Fibroblast of skin of right quadriceps (primary cell): ENCODE measurements at places on chromosomes 3 and 15.

- peak; percentile 47 for DNase-seq
Observed at GRCh38 chr3:142088522-142088921, 60.8 kb downstream of the TFDP2 start.

DNA sequence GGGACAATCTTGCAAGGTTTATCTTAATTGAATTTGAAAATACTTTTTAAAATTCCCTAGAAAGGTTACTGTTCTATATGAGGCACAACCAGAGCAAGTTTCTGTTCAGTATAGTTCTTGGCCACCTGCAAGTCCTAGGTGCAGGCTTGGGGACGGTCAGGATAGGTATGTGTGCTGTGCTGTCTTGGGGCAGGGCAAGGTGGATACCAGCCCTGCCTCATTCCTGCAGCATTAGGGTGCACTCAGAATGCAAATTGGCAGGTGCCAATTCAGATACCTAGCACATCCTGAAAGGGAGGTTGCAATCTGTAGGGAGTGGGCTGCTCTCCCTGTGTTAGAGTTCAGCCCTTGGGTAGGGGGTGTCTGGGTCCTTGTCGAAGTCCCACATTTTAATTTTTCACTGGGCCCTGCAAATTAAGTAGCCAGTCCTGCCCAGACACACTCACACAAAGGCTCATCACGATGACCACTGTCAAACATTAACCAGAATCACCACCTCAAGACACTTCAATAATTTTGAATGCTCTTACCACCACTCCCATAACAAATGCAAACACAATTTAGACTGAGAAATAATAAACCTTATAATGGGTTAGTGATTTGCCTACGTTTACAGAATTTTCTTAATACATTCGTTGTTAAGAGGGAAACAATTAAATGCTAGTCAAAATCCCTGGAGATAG is 838.0 kb upstream of the NR2F2 start:
- no peak for DNase-seq

GRCh38 chr3:8460815-8461456 is 40.7 kb upstream of the LMCD1 start:
- peak; percentile 89 for DNase-seq

GRCh38 chr3:192929755-192930547 is 12.3 kb upstream of the MB21D2 start:
- peak; percentile 86 for DNase-seq

GRCh38 chr3:23390446-23390845 is 187.3 kb downstream of the UBE2E2 start:
- no peak for DNase-seq

- DNase-seq, result peak; percentile 86
Observed at GRCh38 chr15:25933456-25934158, 70.5 kb upstream of the ATP10A start.

GRCh38 chr3:174333640-174334039 is 525.5 kb upstream of the NAALADL2 start:
- no peak for DNase-seq

GRCh38 chr15:63494408-63494807 is 10.0 kb upstream of the USP3 start:
- DNase-seq, result no peak

- DNase-seq, result no peak
Observed at GRCh38 chr15:35701402-35702046, 155.6 kb upstream of the DPH6 start.

DNA sequence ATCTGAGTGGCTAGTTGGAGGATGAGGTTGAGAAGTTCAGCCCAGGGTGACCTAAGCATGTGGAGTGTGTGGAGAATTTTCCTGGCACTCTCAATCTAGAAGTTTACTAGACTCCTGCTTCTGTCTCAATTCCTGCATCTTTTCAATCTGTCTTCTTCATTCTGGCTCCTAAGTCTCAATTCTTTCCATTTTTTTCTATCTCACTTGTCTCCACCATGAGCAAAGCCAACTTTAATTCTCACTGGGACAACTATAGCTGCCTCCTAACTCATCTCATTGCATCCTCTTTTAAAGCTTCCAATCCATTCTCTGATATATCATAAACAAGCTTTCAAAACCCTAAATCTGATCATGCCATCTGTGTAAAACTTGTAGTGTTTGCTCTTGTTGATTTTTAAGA is 569.3 kb downstream of the NAALADL2 start:
- DNase-seq, result no peak

GRCh38 chr3:71859123-71859519 is 74.2 kb upstream of the PROK2 start:
- peak; percentile 23 for DNase-seq

GRCh38 chr15:72737723-72738122 is 45.8 kb downstream of the ADPGK start:
- no peak for DNase-seq

DNA sequence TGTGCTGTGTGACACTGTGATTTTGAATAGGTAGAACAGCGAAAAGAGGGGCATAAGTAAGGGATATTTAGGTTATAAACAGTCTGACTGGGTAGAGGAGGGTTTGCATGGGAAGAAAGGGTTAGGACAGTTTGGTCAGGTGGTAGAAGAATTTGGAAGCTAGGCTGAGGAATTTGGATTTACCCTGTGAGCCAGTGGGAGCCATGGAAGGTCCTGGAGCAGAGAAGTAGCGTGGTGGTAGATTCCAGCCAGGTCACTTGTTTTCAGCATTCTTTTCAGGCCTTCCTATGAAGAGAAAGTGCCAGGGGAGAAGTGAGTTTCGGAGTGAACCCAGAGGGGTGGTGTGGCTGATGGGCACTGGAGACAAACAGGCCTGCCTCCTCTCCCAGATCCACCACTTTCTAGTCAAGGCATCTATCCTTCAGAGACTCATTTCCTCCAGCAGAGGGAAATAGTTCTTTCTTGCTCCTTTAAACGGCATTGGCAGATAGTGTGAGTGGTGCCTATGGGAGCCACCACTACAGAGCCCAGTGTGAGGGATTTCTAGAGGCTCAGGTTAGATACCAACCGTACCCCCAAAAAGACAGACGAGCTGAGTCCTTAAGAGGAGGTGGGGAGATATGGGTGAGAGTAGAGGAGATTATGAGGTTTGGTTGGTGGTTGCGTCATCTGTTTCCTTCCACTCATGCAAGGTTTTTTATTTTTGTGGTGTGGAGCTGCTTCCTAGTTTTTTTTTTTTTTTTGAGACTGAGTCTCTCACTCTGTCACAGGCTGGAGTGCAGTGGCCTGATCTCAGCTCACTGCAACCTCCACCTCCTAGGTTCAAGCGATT is 21.2 kb downstream of the PXK start:
- peak; percentile 47 for DNase-seq

DNA sequence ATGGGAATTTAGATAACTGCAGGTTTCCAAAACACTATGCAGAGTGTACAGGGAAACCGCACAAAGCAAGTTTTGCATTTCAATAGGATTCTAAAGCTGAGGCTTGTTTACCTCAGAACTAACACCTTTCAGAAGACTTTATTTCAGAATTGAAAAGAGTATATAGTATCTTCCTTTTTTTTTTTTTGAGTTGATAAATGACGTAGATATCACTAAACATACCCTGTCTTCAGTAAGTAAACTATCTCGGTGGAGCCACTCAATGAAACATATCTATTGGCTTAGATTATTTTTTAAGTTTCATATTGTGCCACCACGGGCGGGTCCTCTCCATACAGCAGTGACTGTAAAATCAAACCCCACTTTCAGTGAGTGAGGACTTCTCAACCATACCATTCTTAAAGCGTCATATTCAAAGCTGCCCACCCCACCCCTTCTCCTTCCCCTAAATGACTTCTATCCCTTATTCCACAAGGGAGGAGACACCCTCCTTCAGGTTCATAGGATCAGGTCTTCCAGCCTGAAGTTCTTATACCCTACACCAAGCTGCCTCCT is 2.0 kb upstream of the TBL1XR1 start:
- DNase-seq, result no peak

DNA sequence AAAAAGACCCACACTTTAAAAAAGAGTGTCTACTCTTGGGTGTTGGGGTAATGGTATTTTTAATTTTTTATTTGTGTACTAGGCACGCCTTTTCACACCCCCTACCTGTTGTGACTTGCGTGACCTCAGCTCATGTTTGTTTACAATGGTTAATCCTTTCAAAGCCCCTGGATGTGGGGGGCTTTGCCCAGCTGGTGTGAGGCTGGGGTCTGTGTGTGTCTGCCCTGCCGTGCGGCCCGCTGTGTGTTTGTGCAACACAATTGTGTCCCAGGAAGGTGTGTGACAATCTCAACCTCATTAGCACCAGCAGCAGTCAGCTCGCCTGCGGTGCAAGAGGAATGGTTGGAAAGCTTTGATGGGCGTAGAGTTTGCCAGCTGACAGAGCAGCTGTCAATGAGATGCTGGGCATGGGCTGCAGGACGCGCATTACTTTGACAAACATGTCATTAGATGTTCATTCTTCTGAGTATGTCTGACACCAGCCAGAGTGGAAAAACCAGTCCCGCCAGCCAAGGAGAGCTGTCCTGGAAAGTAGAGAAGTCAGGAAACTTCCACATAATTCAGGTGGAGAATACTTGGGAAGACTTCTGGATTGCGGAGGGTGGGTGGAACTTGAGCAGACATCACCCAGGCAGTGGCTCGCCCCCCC is 9.6 kb downstream of the LRRK1 start:
- DNase-seq, result no peak

GRCh38 chr15:96323319-96324145 is 7.0 kb upstream of the NR2F2 start:
- no peak for DNase-seq

DNA sequence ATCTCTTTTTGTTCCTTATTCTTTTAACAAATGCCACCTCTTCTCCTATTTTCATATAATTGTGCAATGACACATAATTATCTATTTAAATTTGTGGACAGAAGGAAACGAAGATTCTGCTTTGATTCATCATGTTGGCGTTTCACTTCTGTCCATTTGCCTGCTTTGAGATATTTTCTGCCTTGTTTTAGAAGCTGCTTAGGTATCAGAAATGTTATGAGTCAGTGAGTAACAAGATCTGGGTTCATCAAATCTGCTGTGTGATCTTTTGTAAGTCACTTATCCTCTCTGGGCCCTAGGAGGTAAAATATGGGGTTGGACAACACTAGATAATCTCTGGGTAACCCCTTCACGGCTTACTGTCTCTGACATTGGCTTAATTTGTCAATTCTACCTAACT is 7.3 kb upstream of the MINDY4B start:
- no peak for DNase-seq

GRCh38 chr3:64816355-64816754 is 128.6 kb upstream of the ADAMTS9 start:
- no peak for DNase-seq

DNA sequence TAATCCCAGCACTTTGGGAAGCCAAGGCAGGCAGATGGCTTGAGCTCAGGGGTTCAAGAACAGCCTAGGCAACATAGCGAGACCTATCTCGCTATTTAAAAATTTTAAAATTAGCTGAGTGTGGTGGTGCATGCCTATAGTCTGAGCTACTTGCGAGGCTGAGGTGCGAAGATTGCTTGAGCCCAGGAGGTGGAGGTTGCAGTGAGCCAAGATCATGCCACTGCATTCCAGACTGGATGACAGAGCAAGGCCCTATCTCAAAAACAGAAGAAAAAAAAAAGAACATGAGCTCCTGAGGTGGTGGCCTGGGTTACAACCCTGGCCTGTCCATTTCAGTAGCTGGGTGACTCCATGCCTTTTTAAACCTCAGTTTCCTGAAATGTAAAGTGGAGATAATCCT is 7.2 kb downstream of the DNASE1L3 start:
- DNase-seq, result no peak

DNA sequence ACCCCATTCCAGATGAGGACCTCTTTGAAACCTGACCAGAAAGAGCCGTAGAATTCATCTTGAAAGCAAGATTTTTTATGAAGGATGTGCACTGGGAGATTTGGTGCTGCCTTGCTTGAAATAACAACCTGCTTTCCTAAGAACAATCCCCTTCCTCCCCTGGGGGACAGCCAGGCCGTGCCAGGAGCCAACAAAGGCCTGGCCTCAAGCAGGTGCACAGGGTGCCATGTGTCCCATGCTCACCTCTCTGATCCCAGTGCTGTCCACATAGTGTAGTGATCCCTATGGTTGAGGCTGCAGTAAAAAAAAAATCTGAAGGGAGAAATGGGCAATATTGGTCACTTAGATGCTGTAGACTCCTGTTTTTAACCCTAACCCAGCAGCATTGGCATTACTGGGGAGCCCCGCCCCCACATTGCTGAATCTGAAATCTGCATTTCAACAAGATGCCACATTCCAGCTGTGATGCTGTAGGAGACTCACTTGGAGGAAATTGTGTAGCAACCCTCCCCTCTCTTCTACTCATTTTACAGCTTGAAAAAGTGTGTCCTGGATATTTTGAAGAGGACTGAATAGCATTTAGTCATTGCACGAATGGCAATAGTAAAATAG is 171.2 kb downstream of the APBA2 start:
- no peak for DNase-seq

DNA sequence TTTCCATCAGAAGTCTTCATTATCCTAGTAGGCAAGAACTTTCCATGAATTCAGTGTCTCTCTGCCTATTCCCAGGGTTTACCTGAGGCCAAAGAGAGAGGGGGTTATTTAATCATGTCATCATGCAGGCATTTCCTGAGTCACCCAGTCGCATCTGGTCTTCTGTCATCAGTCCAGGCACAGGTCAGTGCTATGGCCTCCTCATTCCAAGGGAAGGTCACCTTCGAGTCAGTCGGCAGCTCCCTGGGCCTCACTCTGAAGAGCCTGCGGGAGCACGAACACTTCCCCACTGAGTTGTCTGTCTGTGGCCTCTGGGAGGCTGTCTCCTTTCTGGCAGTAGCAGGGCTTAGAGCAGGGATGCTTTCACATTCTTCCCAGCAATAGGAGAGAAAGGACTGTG is 26.2 kb upstream of the LRTM1 start:
- DNase-seq, result peak; percentile 91

DNA sequence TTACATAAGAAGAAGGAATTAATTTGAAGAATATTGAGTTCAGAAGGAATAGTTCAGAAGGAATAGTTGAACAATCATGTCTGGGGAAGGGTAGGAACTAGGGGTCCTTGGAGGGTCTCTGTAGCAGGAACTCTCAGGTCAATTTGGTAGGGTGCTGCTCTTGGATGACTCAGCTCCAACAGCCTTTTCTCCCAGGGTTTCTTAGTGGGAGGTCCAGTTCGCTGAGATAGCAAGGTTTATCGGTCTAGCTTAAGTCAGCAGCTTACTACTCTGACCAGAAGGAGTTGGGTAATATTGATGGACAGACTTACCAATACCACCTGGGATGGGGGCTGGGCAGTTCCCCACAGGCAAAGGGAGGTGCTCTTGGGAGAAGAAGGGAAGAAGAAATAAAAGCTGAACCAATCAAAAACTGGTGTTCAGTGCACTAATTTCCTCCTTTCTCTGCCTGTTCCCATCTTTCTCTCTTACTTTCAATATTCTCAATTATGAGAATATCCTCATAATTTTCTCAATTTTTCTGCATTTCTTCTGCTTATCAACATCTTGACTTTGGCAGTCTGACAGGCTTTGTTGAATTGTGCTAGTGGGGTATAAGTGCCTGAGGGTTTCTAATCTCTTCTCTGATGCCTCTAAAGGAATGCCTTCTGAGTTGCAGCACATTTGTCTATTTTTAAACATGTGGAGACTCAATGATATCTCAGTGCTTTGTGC is 14.4 kb upstream of the MITF start:
- DNase-seq, result no peak

- no peak for DNase-seq
Observed at GRCh38 chr15:29857221-29857789, 35.0 kb upstream of the TJP1 start.

- DNase-seq, result peak; percentile 93
Observed at GRCh38 chr3:113231827-113232253, 20.5 kb downstream of the BOC start.

GRCh38 chr3:71583566-71584393 is at the start of gene FOXP1:
TSS of gene FOXP1 (minus strand) at chr3:71583728. CDS start at chr3:71198381, 385,347 bp downstream.
- peak; percentile 71 for DNase-seq

GRCh38 chr15:57327985-57328471 is 48.3 kb upstream of the CGNL1 start:
- peak; percentile 87 for DNase-seq
